ENCODE measurements at places on chromosomes 16 and 17.
A peak's percentile ranks its signal among the peaks of the same experiment; 100 is the strongest.

- no peak for DNase-seq
Observed at GRCh38 chr16:23009075-23009474, 140.2 kb downstream of the USP31 start.

GRCh38 chr17:67750067-67750466, 32.3 kb downstream of the NOL11 start:
- DNase-seq, result no peak

GRCh38 chr16:78681743-78682142, 582.3 kb downstream of the WWOX start:
- no peak for DNase-seq

- no peak for DNase-seq
Observed at GRCh38 chr17:15377200-15377599, 35.8 kb upstream of the TEKT3 start.

DNA sequence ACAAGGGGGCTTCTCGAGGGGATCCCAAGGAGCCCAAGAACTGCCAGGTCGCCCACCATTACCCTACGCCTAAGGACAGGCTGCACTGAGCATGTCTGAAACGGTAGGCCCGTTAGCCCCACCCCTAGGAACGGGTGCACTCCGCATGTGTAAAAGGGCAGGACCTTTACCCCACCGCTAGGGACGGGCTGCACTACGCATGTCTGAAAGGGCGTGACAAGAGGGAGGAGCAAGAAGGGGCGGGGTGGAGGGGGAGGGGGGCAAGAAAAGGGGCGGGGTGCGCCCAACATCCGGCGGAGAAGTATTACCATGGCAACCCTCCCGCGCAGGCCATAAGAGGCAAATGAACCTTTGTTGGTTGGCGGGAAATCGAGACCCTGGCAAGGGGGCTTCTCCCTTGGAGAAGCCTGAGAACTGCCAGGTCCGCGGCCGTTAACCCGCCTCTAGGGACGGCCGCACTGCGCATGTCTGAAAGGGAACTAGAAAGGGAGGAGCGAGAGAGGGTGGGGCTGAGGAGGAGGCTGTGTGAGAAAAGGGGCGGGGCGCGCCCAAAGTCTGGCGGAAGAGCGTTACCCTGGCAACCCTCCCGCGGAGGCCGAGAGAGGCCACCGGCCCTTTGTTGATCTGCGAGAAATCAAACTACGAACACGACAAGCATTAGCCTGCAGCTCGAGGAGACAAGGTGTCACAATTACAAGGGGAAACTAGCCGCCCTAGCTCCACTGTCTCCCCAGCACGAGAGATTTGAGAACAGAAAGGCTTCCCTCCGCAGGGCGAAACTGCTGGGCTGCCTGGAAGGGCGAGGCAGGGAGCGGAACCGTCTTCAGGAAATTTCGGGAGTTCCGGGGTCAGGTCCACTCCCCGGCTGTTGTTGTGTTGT, 2046.8 kb downstream of the TP53TG3F start:
- no peak for DNase-seq

DNA sequence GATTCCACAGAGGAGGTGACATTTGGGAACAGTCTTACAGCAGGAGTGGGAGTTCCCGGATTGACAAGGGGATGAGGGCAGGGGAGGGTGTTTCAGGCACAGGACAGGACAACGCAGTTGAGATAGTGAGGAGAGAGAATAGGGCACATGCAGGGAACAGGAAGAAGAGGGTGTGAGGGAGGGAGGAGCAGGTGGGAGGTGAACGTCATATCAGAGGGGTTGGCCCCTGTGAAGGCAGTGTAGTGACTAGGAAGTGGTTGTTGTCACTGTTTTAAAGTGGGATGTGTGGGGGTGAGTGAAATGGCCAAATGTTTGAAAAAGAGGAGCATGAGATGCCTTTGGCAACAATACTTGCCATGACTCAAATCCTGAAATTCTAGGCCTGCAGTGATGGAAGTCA, 12.2 kb downstream of the PRKCB start:
- DNase-seq, result no peak

DNA sequence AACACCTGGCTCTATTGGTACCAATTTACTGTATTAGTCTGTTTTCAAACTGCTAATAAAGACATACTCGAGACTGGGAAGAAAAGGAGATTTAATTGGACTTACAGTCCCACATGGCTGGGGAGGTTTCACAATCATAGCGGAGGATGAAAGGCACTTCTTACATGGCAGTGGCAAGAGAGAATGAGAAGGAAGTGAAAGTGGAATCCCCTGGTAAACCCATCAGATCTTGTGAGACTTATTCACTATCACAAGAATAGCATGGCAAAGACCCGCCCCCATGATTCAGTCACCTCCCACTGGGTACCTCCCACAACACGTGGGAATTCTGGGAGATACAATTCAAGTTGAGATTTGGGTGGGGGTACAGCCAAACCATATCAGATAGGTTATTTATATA, 22.6 kb upstream of the GOSR1 start:
- DNase-seq, result no peak

DNA sequence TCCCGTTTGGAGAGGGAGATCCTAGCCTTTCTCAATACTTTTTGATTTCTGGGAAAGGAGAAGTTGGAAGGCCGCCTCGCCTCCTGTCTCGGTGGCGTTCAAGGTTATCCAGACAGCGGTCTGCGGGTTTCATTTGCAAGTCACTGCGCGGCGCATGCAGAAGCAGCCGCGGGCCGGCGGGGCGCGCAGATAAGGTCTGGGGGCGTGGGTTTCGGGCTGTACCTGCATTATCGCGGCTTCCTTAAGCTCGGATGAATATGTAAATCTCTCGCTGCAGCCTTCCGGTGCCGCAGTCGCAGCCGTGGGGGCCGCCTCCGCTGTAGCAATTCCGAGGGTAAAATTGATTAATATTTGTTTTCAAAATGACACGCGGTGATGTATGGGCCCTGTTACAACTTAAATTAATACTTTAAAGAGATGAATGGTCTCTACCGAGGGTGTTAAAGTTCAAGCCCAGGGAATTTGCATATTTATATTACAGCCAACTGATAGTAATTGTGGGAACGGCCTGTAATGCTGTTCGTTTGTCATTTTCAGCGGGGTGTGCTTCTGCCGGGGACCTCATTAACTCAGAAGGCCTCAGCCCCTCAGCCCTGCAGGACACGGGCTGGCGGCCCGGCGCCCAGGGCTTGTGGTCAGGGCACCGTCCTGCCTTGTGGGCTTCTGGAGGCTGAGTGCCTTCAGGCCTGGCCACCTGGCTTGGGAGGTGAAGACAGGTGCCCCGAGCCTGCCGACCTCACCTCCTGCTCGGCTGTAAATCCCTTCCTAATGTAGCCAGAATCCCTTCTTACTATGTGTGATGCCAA, 99.4 kb downstream of the CYLD start:
- peak; percentile 94 for DNase-seq

DNA sequence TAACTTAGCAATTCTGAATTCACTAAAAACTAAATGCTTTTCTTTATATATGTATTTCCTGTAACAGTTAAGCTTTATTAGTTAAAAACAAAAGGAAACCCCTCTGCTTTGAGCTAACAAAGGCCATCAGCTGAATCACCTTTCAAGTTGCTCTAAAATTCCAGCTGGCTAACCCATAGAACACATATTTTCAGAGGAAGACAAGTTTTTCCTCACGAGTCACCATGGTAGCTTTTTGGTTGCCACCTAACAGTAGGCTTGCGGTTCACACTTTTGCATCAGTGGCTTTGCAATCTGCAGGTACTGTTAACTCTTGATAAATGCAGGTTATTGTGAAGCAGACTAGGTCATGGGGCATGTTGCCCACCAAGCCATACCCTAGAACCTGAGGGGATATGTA, 57.6 kb upstream of the IRX5 start:
- no peak for DNase-seq

DNA sequence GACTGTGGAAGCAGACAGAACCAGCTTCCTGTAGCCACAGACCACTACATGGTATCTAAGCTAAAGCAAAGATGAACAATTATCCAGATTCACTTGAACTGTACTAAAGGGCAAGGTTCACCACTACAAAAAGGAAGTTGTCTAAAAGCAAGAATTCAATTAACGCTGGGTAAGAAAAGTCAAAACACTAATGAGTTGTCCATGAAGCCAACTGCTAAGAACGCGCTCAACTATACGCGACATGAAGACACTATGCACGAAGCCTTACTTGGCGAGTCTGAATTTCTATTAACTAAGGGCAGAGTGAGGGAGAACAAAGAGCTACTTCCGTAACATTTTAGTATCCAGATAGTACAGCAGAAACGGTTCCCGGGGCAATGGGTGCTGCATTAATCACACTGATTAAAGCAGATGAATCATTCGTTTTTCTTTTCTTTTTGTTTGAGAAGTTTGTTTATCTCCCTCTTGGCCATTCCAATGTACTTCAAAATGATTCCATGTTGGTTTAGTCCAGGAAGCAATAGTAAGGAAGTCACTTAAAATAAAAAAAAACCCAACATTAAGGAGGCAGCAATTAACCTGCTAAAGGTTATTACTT, 2.8 kb upstream of the RPS15A start:
- DNase-seq, result no peak
